ENCODE measurements at places on chromosomes 7 and 10.

DNA sequence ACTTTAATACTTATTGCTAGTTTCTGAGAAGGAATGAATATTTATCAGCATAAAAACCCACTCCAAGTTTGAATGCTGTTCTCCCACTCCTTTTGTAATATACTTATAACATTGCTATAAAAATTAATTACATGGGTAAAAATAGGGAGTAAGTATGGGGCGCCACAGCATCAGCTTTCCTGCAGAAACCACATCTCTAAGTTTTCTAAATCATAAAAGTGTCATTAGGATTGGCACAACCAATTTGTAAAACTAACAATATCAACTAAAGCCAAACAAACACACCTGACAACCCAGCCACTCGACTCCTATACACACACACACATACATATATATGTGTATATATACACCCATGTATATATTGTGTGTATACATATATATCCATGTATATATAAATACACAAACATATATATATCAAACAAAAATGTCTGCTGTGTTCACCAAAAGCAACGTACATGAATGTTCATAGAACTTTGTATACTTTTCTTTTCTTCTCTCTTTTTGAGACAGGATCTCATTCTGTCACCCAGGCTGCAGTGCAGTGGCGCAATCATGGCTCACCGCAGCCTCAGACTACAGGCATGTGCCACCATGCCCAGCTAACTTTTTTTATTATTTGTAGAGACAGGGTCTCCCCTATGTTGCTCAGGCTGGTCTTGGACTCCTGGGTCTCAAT lies 14.8 kb upstream of the LRRC17 start:
- DNase-seq: no peak

GRCh38 chr7:13920053-13920697 lies 69.3 kb downstream of the ETV1 start:
- no peak for DNase-seq

DNA sequence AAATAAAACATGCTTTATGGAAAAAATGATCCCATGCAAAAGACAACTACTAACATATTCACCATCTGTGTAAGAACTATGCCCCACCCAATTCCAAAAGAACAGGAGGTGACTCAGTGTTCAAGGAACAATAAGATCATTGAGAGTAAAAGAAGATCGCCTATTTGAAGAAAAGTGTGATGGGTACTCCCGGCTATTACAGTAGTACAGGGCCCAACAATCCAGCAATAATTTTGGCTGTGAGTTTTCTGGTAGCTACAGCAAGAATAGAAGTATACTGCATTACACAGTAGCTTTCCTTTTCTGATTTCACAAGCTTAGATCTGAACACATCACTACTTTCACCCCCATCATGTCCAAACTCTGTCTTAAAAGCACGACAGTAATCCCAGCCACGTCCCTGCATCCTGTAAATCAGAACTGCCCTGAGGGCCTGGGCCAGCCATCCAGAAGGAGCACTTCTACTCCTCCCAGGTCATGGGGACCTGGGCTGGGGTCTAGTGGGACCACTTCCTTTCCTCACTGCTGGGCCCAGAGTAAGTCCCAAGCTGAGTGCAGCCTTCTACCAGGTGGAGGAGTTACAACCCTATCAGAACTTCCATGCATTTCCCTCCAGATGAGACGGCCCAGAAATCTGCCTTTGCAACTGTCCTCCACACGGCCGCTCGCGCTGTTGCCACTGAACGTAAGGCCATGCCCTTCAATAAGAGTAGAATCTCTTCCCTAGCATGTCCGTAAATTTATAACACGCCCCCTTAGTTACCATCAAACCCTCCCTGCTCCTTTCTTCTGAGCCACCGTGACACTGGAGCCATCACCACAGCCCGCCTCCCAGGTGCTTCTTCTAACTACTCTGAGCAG lies 7.9 kb downstream of the ESYT2 start:
- no peak for DNase-seq

DNA sequence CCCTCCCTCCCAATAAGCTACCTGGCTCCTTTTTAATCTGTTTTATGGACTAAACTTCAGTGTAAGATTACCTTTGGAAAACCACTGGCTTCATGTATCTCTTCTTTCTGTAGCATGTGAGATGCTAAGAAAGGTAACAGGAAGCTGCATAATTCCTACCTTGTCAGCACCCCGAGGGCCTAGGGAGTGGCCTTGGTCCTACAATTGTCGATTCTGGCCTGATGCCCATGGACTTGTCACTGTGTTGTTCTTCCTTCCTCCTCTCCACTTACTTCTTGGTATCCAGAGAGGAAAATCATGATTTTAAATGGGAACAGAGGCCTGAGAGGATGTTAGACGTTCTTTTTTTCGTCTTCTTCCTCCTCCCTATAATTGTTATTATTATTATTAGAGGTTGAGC lies 42.9 kb upstream of the PDZD8 start:
- no peak for DNase-seq

DNA sequence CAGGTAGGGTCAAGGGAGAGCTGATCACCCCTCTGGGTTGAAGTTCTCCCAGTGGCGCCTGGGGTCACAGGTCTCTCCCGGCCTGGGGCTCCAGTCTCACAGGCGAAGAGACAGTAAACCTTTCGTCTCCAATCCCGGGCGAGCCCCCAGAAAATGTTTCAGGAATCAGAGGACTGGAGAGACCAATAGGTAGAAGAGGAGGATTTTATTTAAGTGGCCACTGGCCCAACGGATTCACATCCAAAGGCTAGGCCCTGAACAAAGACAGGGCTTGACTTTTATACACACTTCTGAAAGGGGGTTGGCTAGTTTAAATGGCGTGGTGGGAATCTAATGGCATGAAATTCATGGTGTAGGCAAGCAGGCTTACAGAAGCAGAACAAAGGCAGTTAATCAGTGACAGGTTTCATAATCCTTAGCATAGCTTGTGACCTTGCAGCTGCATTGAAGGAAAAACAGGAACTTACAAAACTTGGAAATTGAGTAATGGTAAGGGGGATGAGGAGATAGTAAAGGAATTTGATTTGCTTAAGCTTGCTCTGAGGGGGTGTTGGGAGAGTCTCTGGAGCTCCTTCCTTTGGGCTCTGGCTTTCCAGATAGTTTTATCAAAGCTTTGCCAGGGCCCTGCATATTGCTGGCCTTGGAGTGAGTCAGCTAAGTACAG lies 105.5 kb downstream of the TRIM24 start:
- DNase-seq: no peak
